ENCODE measurements at places on chromosomes 6 and 20.

GRCh38 chr20:58759947-58760346 is 67.3 kb downstream of the NPEPL1 start:
- H3K4me1 ChIP-seq: peaks cover 5% of the 10 kb centered on the region
- H3K27me3 ChIP-seq: no peaks in the 10 kb centered on the region
- no peak overlapping the region for H3K4me3 ChIP-seq
- H3K27ac ChIP-seq: no peak overlapping the region
- H3K36me3 ChIP-seq: no peaks in the 10 kb centered on the region

DNA sequence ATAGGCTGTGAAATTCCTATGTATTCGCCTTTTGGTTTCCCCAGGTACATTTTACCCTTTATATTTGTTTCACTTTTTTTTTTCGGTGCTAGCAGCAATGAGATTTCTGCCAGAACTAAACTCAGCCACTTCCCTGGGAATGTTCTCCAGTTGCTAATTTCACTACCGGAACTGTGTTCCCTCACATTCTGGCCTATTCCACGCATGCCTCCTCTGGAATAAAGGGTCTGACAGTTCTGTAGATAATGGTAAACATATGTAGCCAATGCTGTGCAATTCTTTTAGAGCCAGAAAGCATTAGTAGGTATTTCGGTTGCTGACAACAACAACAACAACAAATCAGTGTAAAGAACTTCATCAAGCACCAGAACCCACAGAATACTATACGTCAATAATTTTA is 96.1 kb upstream of the TBX18 start:
- H3K27ac ChIP-seq: no peak overlapping the region
- H3K4me1 ChIP-seq: no peaks in the 10 kb centered on the region
- DNase-seq: no peak
- H3K36me3 ChIP-seq: no peaks in the 10 kb centered on the region
- no peak overlapping the region for H3K4me3 ChIP-seq

DNA sequence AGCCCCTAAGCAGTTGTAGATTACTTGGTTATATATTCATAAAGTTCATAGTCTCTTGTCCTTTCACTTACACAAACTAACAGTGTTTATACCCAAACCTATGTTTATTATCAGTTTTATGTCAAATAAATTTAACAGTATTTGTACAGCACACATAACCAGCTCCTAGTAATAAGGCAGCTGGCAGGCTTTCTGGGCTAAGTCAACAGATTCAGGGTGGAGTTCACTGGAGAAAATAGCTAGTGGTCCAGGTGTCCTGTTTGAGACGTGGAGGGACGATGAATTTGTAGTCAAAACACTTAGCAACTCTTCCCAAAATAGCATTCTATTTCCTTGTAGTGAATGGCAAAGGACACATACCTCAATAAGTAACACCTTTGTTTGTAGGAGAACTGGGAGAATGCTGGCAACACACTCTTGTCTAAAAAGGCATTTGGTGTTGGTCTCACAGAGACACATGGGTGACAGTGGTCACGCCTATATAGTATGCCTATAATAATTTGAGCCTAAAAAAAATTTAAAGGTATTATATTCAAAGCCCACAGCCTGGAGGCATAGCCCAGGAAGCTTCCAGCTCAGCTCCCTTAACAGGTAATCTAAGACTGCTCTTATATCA is 156.4 kb upstream of the CARMIL1 start:
- no peak overlapping the region for H3K4me3 ChIP-seq
- no peak overlapping the region for H3K27ac ChIP-seq
- H3K4me1 ChIP-seq: no peaks in the 10 kb centered on the region
- DNase-seq: no peak

DNA sequence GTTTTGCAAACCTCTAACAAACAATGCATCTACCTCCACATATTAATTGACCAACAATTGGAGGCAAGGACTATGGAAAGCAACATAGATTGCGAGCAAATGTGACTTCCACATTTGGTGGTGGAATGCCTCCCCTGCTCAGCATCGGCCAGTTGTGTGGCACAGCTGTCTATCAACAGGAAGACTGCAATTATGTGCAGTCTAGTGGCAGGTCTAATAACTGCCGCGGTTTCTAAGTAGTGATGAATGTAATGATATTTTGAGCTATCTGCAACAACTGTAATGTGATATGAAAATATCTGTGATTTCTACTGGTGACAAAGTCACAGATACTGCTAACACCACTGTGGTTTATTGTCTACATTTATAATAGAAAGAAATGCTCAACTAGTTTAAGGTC is 56.8 kb downstream of the NCR2 start:
- H3K36me3 ChIP-seq: no peaks in the 10 kb centered on the region
- peaks cover 11% of the 10 kb centered on the region for H3K27me3 ChIP-seq
- no peak overlapping the region for H3K4me3 ChIP-seq
- no peaks in the 10 kb centered on the region for H3K4me1 ChIP-seq
- no peak overlapping the region for H3K27ac ChIP-seq

DNA sequence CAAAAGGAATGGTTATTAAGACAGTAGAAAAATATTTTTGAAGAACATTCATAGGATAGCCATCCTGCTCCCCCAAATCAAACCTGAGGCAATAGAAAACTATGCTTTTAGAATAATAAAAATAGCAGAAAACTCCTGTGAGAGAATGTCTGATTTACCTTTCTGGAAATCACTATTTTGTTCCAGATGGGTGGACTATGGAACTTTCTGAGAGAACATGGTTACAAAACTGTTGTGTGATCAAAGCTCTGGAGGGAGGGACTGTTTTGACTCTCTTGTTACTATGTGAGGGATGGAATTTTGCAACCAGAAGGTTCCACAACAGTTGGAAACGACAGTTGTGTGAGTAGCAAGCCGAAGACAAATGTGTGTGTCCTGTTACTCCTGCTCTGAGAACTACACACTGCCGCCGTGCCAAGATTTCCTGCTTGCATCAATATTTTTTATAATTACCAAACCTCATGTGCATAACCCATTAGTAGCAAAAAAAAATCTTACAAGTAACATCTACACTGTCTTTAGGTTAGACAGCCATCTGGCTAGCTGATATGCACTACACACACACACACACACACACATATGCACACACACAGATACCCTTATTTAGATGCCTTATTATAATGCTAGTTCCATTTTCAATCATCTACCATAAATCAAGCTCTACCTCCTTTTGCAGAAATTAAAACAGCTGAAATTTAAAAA is 11.0 kb upstream of the HIVEP1 start:
- H3K27ac ChIP-seq: no peak overlapping the region
- no peak for DNase-seq
- H3K27me3 ChIP-seq: no peaks in the 10 kb centered on the region
- H3K4me3 ChIP-seq: no peak overlapping the region

- H3K27ac ChIP-seq: no peak overlapping the region
- no peaks in the 10 kb centered on the region for H3K36me3 ChIP-seq
- H3K27me3 ChIP-seq: no peaks in the 10 kb centered on the region
- no peak for DNase-seq
- no peak overlapping the region for H3K4me3 ChIP-seq
These were observed 78.3 kb downstream of the FOXO3 start for GRCh38 chr6:108638993-108639392.

DNA sequence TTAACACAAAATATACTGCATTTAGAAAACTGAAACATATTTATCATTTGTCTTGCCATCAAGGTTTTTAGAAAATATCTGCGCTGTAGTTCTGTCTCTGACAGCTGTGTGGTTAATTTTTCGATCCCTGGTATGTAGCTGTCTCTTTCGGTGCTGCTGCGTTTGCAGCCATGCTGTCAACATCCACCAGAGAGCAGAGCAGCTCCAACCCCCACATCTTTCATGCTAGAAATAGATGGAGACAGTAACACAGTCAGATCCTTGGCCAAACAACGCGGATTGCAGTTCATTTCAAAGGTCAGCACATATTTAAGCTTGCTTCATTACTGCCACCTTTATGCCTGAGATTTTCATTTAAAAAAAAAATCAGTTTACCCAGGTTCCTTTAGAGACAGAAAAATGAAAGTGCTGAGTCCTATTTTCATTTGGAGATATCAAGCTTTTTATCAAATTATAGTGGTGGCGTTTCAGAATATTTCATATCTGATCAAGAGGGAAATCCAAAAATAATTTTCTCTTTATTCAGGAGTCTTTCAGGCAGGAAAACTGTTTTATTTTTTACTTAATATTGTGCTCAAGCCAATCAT is 157.7 kb upstream of the MMS22L start:
- H3K27ac ChIP-seq: no peak overlapping the region
- H3K27me3 ChIP-seq: no peaks in the 10 kb centered on the region
- H3K4me1 ChIP-seq: no peaks in the 10 kb centered on the region
- no peak for DNase-seq
- no peaks in the 10 kb centered on the region for H3K36me3 ChIP-seq

DNA sequence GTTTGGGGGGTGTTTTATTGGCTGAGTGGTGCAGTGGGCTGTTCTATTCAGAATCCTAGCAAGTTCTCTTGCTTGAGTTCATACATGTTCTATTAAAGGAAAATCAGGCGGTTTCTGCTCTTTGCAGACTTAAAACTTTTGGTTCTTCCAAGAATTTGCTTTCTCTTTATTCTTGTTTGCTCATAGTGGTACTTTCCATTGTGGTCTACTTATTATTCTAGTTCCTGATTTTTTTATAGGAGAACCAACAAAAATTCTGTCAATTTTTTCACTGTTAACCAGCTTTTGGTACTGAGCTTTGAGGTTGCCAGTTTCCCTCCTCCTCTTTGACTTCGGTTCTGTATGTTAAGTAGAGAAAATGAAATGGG is 6.7 kb downstream of the AFDN start:
- H3K4me3 ChIP-seq: no peak overlapping the region
- no peak for DNase-seq
- H3K27ac ChIP-seq: no peak overlapping the region
- no peaks in the 10 kb centered on the region for H3K27me3 ChIP-seq

- no peak overlapping the region for H3K4me3 ChIP-seq
- H3K27ac ChIP-seq: no peak overlapping the region
- DNase-seq: no peak
- no peaks in the 10 kb centered on the region for H3K36me3 ChIP-seq
These were observed 33.2 kb upstream of the AKAP7 start for GRCh38 chr6:131101911-131102680.

GRCh38 chr20:62755817-62756724 is 40.2 kb upstream of the MRGBP start:
- no peaks in the 10 kb centered on the region for H3K4me1 ChIP-seq
- no peak for DNase-seq
- H3K4me3 ChIP-seq: no peak overlapping the region
- no peaks in the 10 kb centered on the region for H3K36me3 ChIP-seq
- no peaks in the 10 kb centered on the region for H3K27me3 ChIP-seq

GRCh38 chr6:147903931-147904330 is 395.4 kb downstream of the SAMD5 start:
- DNase-seq: no peak
- H3K4me3 ChIP-seq: no peak overlapping the region
- H3K4me1 ChIP-seq: no peaks in the 10 kb centered on the region
- no peaks in the 10 kb centered on the region for H3K27me3 ChIP-seq
- no peak overlapping the region for H3K27ac ChIP-seq

GRCh38 chr6:167806061-167806700 is 20.5 kb upstream of the AFDN start:
- H3K27ac ChIP-seq: no peak overlapping the region
- no peaks in the 10 kb centered on the region for H3K36me3 ChIP-seq
- no peak for DNase-seq
- H3K27me3 ChIP-seq: no peaks in the 10 kb centered on the region
